ENCODE measurements at places on chromosomes 4 and X.

DNA sequence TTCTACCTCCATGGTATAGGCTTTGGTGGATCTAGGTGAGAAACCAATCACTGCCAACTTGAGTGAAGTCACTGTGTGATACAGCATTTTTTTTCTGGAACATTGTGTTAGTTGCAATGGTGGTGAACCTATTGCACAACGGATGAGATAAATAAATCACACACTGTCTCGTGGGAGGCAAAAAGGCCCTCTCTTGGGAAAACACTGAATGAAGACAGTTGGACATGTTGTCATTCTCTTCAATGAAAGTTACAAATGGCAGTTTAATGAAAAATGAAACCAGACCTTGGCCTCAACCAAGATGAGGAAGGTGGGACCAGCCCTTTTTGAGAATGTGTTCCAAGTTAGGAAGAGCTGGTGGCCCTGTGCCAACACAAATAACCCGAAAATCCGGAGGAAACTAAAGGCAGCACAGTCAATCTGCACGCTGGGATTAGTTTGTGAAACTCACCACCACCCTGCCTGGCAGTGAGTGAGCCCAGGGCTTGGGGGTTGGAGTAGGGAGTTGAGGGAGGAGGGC is 5.4 kb upstream of the ADGRG2 start:
- no peak for DNase-seq

- no peak for DNase-seq
Observed at GRCh38 chr4:2125023-2125422, 65.9 kb downstream of the NAT8L start.

DNA sequence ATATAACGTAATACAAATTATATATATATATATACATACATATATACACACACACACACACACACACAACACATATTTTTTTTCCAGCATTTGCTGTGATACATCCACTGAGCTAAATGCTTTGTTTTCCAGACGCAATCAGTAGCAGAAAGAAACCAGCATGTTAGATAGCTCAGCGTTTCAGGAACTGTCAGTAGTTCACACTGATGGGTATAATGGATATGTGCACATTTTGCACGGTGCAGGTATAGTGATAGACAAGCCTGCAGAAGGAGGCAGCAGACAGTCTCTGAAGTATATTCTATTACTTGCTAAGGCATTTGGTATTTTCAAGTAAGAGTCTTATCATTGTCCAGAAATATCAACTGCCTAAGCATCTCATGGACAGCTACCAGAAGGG is 741.6 kb upstream of the HS3ST1 start:
- no peak for DNase-seq

DNA sequence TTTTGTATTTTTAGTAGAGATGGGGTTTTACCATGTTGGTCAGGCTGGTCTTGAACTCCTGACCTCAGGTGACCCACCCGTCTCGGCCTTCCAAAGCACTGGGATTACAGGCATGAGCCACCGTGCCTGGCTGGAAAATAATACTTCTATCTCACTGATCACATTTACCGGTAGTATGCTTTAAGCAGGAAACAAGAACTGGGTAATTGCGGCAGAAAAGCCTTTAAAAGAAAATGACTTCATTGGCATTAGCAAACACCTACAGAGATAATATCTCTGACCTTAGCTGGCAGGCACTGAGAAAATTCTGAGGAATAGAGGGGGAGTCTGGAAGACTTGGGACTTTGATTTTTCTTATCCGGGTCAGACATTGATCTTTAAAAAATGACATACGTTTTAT is 78.5 kb downstream of the SHROOM3 start:
- no peak for DNase-seq

GRCh38 chr4:7554905-7555304 is 120.2 kb upstream of the PSAPL1 start:
- DNase-seq: no peak

DNA sequence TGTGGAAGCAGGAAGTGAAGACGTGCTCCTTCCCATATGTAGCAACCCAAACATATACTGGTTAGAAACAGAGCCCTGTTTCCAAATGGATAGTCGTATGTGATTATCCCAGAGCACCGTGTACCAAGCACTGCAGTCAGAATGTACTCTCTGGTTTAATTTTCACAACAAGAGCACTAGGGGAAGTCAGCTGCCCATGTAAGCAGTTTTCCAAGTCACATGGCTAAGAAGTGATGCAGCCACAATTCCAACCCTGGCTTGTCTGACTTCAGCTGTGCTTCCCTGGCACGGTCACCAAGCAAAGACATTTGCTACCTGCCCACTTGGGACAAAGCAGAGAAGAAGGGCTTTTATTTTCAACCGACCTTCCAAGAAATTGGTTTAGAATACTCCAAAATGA is 28.2 kb upstream of the CEP135 start:
- no peak for DNase-seq

DNA sequence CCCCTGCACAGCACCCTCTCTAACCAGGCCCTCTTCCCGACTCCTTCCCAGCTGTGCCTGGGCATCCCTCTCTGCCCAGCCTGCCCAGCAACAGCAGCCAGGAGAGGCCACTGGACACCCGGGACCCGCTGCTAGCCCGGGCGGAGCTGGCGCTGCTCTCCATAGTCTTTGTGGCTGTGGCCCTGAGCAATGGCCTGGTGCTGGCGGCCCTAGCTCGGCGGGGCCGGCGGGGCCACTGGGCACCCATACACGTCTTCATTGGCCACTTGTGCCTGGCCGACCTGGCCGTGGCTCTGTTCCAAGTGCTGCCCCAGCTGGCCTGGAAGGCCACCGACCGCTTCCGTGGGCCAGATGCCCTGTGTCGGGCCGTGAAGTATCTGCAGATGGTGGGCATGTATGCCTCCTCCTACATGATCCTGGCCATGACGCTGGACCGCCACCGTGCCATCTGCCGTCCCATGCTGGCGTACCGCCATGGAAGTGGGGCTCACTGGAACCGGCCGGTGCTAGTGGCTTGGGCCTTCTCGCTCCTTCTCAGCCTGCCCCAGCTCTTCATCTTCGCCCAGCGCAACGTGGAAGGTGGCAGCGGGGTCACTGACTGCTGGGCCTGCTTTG is 1.1 kb downstream of the AVPR2 start:
- DNase-seq: no peak

- no peak for DNase-seq
Observed at GRCh38 chr4:168839758-168840391, 170.2 kb downstream of the CBR4 start.

DNA sequence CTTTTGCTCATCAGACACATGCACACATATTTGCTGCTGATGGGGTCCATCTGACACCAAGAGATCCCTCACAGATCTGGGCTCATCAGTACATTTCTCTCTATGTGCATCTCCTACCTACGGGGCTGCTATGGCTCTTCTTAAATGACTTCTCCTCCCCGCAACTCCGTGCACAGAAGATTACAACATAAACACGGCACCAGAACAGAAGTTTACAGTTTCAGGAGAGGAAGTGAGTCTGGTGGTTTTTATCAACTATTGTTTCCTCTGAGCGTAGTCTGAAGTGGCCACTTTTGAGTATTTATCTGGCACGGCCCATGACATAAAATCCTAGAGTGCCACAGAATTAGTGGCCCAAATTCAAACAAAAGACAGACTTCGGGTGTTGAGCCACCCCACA is 263.8 kb downstream of the PRDM5 start:
- no peak for DNase-seq

GRCh38 chr4:137310166-137310565 is 222.1 kb downstream of the PCDH18 start:
- no peak for DNase-seq
